ENCODE measurements at places on chromosomes 11 and 22.
A peak's percentile ranks its signal among the peaks of the same experiment; 100 is the strongest.

DNA sequence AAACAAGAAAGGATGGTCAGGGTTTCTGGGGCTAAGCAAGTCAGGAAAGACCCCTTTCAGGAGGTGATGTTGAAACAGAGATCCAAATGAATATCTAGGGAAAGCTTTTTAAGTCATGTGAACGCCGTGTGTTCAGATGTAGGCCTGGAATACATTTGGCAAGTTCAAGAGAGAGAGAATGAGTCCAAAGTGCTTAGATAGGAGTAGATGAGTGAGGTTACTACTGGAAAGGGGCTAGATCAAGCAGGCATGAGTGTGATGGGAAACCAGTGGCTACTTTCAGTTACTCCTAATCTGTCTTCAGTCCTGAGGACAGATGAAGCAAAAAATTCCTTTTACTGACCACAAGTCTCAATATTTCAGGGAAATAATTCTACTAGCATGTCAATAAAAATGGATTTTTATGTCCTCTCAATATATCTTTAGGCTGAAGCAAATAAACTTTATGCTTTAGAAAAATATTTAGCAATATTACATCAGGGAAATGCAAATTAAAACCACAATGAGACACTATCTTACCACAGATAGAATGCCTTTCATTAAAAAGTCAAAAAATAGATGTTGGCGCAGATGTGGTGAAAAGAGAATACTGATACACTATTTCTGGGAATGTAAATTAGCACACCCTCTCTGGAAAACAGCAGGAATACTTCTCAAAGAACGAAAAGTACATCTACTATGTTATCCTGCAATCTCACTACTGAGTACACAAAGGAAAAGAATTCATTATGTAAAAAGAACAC, 1085.0 kb upstream of the TENM4 start:
- H3K4me1 ChIP-seq, result no peaks in the 10 kb centered on the region
- no peak overlapping the region for H3K4me3 ChIP-seq
- H3K36me3 ChIP-seq, result peaks cover 2% of the 10 kb centered on the region
- H3K27me3 ChIP-seq, result no peaks in the 10 kb centered on the region

GRCh38 chr22:46620588-46621242, 529 bp downstream of the GRAMD4 start:
- H3K36me3 ChIP-seq, result no peaks in the 10 kb centered on the region
- no peak overlapping the region for H3K27ac ChIP-seq
- no peaks in the 10 kb centered on the region for H3K27me3 ChIP-seq
- H3K4me3 ChIP-seq, result no peak overlapping the region

- no peaks in the 10 kb centered on the region for H3K4me1 ChIP-seq
- no peaks in the 10 kb centered on the region for H3K36me3 ChIP-seq
- H3K27ac ChIP-seq, result no peak overlapping the region
- H3K27me3 ChIP-seq, result no peaks in the 10 kb centered on the region
- no peak overlapping the region for H3K4me3 ChIP-seq
Observed at GRCh38 chr11:26134053-26134452, 197.9 kb upstream of the ANO3 start.

DNA sequence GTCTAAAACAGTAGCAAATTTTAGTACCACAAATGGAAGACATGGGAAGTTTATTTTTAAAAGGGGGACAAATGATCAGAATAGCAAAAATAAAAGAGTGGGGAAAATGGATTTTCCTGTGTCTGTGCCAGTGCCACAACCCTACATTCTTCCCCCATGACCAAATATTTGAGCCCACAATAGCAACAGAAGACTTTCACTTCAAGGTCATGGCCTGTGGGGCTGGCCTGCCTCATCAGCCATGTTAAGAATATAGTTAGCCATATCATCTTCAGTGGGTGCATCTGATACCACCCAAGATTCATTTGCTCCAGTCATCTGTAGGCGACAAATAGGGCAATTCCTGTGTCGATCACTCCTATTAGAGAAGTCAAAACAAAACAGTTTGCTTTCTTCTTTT, 26.3 kb downstream of the RNF141 start:
- peaks cover 1% of the 10 kb centered on the region for H3K36me3 ChIP-seq
- H3K27me3 ChIP-seq, result no peaks in the 10 kb centered on the region
- no peak overlapping the region for H3K27ac ChIP-seq
- no peak overlapping the region for H3K4me3 ChIP-seq

GRCh38 chr11:36564376-36565030, 3.3 kb upstream of the RAG1 start:
- no peaks in the 10 kb centered on the region for H3K36me3 ChIP-seq
- DNase-seq, result peak; percentile 36
- peak overlapping the region; percentile 91 for H3K4me3 ChIP-seq
- peaks cover 8% of the 10 kb centered on the region for H3K4me1 ChIP-seq

DNA sequence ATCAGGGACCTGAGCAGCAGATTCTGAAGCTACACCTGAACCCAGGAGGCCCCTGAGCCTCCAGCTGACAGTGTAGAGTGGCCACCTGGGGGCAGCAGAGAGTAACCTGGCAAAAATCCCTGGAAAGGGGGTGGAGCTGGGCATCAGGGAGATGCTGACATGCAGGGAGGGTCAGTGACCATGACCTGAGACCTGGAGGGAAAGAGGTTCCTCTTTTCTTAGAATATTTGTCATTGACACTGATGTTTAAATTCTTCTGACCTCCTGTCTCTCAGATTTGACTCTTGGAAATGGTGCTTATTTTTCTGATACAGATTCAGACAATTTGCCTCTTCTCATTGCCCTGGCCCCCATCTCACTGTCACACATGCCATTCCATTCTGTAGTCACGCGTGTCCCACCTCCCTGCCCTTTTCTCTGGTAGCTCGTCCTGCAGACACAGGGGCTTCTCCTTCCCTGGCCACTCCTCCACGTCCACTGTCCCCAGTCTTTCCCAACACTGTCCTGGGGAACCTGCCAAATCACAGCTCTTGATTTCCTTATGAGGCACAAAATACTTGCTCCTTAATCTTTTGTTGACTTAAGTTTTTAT, 117.2 kb upstream of the IGLL5 start:
- no peaks in the 10 kb centered on the region for H3K4me1 ChIP-seq
- DNase-seq, result peak; percentile 44
- no peaks in the 10 kb centered on the region for H3K36me3 ChIP-seq
- no peak overlapping the region for H3K27ac ChIP-seq

DNA sequence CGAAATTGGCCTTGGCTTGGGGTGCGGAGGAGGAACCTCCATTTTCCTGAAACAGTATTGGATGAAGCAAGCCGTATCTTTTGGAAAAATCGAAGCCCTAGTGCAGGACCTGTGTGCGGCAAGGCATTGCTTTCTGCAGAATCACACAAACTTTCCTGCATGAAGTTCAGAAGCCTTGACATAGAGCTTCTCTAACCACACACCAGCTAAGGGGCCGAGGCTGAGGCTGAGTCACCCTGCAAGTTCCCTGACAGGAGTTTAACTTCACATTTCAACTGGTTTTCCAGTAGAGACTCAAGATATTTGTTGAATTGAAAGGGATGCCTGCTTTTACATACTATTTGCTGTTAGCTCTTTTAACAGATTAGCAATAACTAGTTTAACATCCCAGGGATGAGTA, 67.8 kb downstream of the TCF20 start:
- peak overlapping the region; percentile 92 for H3K4me3 ChIP-seq
- H3K27ac ChIP-seq, result peak overlapping the region; percentile 93
- peak; percentile 53 for DNase-seq
- H3K4me1 ChIP-seq, result peaks cover 46% of the 10 kb centered on the region
- no peaks in the 10 kb centered on the region for H3K27me3 ChIP-seq
- H3K36me3 ChIP-seq, result peaks cover 14% of the 10 kb centered on the region

DNA sequence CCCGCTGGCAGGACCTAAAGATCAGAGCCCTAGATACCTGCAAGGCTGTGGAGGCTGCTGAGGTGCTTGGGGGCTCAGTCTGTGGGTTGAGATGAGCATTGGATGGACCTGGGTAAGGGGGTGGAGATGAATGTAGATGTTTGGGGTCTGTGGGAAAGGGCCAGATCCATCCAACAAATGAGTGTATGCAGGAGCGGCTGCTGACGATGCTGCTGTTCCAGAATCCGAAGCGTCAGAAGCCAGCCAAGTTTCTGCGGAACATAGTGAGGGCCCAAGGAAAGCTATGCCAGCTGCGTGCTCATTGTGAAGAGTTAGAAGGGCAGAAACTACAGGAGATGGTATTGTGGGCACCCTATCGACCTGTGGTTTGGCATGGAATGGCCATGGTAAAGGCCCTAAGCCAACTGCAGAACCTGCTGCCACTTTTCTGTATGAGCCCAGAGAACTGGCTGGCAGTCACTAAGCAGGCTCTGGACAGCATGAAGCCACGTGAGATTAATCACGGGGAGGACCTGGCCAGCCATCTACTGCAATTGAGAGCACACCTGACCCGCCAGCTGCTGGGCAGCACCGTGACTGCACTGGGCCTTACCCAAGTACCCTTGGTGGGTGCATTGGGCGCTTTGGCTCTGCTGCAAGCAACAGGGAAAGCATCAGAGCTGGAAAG, 36.6 kb downstream of the RRP8 start:
- H3K27ac ChIP-seq, result no peak overlapping the region
- H3K4me1 ChIP-seq, result no peaks in the 10 kb centered on the region
- H3K36me3 ChIP-seq, result no peaks in the 10 kb centered on the region

GRCh38 chr11:70078781-70079616, 882 bp downstream of the ANO1 start:
- peaks cover 37% of the 10 kb centered on the region for H3K27me3 ChIP-seq
- no peak for DNase-seq
- peaks cover 4% of the 10 kb centered on the region for H3K4me1 ChIP-seq
- no peaks in the 10 kb centered on the region for H3K36me3 ChIP-seq
- H3K27ac ChIP-seq, result no peak overlapping the region

- H3K27me3 ChIP-seq, result no peaks in the 10 kb centered on the region
- H3K4me3 ChIP-seq, result no peak overlapping the region
- peaks cover 3% of the 10 kb centered on the region for H3K36me3 ChIP-seq
- no peak overlapping the region for H3K27ac ChIP-seq
- H3K4me1 ChIP-seq, result peaks cover 56% of the 10 kb centered on the region
Observed at GRCh38 chr11:48037709-48038468, 57.5 kb downstream of the PTPRJ start.

DNA sequence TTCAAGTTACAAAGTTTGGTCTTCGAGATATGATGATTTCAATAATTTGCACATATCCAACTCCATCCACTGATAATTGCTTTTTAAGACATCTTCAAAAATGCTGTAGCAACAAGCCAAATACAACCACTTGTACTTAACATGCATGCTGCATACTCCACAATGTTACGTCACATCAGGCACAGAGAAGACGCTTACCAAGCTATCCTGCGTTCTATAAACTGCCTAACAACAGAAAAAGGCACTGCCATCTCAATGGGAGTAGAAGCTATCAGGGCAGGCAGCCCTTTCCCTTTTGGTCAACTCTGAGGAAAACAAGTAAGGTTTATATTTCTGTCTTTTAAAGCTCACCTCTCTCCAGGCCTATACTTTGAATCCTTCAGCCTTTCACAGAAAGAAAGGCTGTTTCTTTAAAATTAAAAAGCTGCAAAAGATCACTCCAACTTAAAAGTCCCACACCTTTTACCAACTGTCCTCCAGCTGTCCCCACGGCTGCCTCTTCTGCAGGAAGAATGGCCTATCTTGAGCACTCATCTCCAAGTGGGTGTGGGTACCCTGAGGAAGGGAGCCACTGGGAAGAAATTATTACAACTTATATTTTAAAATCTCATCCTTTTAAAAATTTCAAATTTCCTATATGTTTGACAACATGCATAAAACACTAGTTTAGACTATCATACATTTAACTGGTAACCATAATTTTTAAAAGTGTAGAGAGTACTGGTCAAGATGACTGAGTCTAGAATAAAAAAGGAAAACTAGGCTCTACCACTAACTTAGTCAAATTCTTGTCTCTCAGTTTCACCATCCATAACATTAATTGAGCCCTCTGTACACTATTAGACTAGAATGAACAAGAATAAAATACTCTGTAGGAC, 14.5 kb downstream of the PHF21A start:
- no peak for DNase-seq
- no peaks in the 10 kb centered on the region for H3K27me3 ChIP-seq
- H3K4me1 ChIP-seq, result peaks cover 24% of the 10 kb centered on the region

GRCh38 chr11:37988031-37988430, 1390.0 kb upstream of the RAG2 start:
- H3K36me3 ChIP-seq, result no peaks in the 10 kb centered on the region
- no peak overlapping the region for H3K4me3 ChIP-seq
- H3K4me1 ChIP-seq, result no peaks in the 10 kb centered on the region
- no peak overlapping the region for H3K27ac ChIP-seq
- no peak for DNase-seq

GRCh38 chr11:104146421-104146820, 17.5 kb downstream of the PDGFD start:
- no peak for DNase-seq
- H3K27me3 ChIP-seq, result no peaks in the 10 kb centered on the region
- no peak overlapping the region for H3K27ac ChIP-seq
- no peaks in the 10 kb centered on the region for H3K4me1 ChIP-seq
- H3K4me3 ChIP-seq, result no peak overlapping the region
- H3K36me3 ChIP-seq, result no peaks in the 10 kb centered on the region

DNA sequence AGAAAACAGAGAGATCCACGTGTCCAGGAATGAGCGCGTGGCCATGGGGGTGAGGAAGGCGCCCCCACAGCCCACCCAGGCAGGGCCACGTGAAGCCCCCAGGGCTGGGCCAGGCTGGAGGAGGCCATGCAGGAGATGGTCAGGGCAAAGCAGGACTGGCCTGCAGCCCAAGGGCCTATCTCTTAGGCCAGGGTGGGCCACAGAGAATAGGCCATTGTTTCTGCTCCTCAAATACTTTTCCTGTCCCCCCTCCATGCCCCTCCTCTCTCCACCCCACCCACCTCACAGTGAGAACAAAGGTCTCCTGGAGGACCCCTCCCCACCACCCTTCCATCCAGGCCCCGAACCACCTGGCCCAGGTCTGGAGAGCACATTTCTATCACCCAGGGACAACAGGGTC, 8.3 kb upstream of the CDC42EP1 start:
- H3K36me3 ChIP-seq, result no peaks in the 10 kb centered on the region
- no peak overlapping the region for H3K4me3 ChIP-seq
- H3K27me3 ChIP-seq, result peaks cover 29% of the 10 kb centered on the region
- DNase-seq, result no peak

- H3K36me3 ChIP-seq, result no peaks in the 10 kb centered on the region
- H3K4me3 ChIP-seq, result peak overlapping the region; percentile 88
- H3K27ac ChIP-seq, result peak overlapping the region; percentile 84
Observed at GRCh38 chr22:31747441-31747840, 2.5 kb downstream of the PRR14L start.

- no peak overlapping the region for H3K27ac ChIP-seq
- H3K27me3 ChIP-seq, result no peaks in the 10 kb centered on the region
- peaks cover 4% of the 10 kb centered on the region for H3K36me3 ChIP-seq
- H3K4me1 ChIP-seq, result no peaks in the 10 kb centered on the region
- DNase-seq, result no peak
- no peak overlapping the region for H3K4me3 ChIP-seq
Observed at GRCh38 chr11:41003339-41004282, 455.8 kb downstream of the LRRC4C start.

Data from activated T-cell treated with anti-CD3 and anti-CD28 coated beads, Interleukin-2, amount 50 U/mL, for 72 hours (primary cell).